ENCODE measurements at places on chromosomes 3 and 15.

DNA sequence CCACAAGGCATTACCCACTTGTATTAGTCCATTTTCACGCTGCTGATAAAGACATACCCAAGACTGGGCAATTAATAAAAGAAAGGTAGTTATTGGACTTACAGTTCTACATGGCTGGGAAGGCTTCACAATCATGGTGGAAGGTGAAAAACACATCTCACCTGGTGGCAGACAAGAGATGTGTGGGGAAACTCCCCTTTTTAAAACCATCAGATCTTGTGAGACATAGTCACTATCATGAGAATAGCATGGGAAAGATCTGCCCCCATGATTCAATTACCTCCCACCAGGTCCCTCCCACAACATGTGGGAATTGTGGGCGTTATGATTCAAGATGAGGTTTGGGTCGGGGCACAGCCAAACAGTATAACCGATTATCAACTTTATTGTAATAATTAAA lies 17.0 kb upstream of the CMC1 start:
- DNase-seq = no peak

- peak; percentile 47 for DNase-seq
Observed at GRCh38 chr15:34241376-34242330, 16.8 kb downstream of the EMC4 start.

DNA sequence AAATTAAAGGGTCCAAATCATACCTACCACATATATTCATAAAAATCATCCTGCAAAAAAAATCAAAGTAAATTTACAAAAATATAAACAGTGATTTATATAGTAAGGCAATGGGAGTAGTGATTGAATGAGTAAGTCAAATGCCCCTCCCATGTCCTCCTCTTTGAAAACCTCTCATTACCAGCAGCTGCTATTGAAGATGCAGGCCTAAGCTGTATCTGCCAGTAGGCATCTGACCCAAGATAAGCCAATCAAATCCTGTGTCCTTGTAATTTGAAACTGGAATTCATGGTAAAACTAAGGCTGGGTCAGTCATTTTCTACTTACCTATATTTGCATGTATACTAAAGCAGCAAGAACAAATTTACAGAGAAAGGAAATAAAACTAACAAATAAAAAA lies 60.4 kb upstream of the POU1F1 start:
- DNase-seq = peak; percentile 59

- DNase-seq = no peak
Observed at GRCh38 chr3:36923523-36923943, 21.3 kb downstream of the TRANK1 start.

- DNase-seq = no peak
Observed at GRCh38 chr15:63605816-63606215, 8.6 kb downstream of the FBXL22 start.

- DNase-seq = no peak
Observed at GRCh38 chr15:64161688-64162477, 939 bp downstream of the PPIB start.

DNA sequence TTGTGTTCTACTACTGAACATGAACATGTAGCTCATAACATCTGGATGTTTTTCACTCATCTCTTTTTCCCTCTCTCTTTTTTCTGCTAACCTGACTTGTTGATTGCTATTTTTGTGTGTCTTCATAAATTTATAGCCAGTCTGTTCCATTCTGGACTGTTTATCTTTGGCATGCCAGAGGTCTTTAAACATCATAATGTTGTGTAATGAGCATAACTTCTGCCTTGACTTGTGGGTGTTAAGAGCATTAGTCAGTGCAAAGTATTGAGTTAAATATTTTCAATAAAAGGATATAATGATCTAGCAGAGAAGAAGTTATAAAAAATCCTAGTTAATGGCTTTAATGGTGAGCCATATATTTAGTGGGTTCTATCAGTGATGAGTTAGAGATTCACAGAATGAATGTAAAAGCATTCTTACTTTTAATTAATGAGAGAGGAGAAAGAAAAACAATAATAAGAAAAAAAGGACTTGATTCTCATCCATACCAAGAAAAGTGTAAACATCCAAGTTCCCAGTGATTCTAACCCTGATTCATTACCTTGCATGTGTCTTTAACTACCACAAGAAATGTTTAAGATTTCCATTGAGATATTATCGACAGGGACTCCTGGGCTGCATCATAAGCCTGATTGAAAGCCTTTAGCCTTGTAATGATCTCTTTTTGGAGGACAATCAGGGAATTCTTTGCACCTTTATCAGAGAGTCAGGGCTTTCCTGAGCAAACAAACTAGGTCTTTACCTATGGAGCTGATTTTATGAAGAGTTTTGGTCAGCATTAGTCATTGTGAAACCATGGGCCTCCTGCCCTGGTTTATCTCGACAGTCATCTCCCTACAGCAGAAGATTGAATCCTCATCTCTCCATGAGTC lies 22.9 kb downstream of the MITF start:
- peak; percentile 79 for DNase-seq

GRCh38 chr3:73609655-73610054 lies 15.1 kb downstream of the PDZRN3 start:
- DNase-seq = no peak

- peak; percentile 28 for DNase-seq
Observed at GRCh38 chr3:120753810-120754209, 11.3 kb downstream of the GTF2E1 start.

GRCh38 chr3:47985381-47985780 lies 30.8 kb downstream of the MAP4 start:
- no peak for DNase-seq

DNA sequence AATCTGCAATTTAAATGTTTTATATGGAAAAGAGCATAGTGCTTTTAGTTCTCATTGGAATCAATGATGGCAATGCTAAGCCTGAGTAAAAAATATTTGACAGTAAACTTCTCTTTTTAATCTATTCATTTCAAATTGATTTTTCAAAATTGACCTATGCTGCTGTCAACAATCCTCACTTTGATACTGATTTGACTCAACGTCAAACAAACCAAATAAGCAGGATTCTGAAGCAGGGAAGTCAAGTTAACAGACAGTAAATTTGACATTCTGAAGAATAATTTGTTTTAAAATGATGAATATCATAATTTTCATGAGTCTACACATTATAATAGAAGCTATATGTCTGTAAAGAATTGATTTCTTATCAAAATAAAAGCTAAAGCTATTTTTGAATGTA lies 1053.1 kb downstream of the DIPK2A start:
- no peak for DNase-seq

DNA sequence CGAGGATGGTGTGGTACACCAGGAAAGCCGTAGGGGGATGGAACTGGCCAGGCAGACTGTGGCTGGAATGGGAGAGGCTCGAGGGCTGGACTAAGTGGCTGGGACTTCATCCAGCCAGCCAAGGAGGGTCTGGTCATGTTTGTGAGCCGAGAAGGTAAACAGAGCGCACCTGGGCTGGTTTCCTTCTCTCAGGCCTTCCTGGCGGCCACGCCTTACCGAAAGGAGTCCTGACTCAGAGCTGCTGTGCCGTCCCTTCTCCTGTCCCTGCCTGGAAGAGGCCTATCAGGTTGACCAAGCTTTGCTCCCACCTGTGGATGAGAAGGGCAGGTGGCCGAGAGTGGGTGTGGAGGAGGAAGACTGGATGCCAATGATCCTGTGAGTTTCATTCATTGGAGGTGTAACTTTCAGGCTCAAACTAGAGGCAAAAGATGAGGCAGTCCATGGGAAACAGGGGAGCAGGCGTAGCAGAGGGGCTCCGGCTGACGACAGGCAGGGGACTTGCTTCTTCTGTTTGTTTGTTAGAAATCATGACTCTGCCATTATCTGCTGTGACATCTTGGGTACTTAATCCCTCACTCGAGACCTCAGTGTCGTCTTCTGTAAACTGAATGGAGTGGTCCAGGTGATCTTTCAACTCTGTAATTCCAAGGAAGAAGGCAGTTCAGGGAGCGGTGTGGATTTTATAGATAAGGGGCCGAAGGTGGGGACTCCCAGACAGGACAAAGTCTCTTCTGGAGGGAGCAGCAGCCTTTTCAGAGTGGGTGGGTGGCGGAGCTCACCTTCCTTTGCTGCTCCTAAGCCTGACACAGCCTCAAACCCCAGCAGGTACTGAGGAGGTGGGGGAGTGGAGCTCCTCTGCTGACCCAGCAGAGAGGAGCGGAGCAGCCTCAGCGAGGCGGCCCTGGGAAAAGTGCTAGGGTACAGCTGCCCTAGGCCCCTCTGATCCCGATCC lies 71.8 kb upstream of the GATM start:
- DNase-seq = no peak

DNA sequence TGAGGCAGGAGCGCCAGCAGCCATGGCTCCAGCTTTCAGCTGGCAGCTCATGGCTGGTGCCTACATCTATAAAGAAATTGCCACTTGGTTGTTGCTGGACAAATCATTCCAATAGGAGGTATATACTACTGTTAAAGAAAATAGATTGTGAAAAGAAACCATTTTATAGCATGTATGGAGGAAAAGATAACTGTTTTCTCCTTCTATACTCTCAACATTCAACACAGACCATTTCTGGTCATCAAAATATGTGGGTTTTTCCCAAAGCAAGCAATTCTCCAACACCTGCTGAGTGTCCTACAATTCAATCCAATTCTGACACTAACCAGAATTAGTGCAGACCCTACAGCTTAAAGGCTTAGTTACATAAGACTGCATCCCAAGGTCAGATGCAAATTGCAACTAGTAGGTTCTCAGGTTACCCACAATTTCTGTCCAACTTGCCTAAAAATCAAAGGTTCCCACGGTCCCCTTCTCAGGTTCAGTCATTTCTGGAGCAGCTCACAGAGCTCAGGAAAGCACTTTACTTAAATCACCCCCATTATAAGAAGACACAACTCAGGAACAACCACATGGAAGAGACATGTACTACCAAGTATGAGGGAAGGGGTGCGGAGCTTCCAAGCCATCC lies 42.4 kb upstream of the STRIT1 start:
- no peak for DNase-seq

DNA sequence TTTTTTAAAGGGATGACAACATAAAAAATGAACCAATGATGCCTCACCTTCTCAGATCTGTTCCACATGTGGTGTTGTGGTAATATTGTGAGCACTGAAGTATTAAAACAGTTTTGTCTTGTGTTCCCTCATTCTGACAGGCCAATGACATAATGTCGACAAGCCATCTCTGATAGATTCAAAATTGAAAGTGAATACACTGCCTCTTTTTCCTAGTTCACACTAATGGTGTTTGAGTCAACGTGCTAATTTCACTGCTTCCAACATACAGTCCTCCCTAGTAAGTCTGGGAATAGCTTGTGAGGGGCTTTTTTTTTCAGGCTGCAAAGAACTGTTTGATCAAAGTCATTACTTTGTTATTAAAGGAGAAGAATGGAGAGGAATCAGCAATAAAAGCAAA lies 82.8 kb downstream of the ROBO2 start:
- no peak for DNase-seq

DNA sequence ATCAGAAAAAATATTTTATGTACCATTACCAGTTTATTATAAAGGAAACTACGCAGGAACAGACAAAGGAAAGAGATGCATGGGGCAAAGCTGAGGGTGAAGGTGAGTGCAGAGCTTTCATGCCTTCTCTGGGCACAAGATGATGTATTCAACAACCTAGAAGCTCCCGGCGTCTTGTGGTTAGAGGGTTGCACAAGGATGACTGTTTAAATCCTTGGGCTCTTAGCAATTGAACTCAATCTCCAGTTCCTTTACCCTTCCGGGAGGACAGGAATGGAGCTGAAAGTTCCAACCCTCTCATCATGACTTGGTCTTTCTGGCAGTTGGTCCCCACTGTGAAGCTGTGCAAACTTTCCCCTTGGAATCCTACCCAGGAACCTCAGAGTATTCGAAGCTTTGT lies 542.0 kb downstream of the EPHA3 start:
- DNase-seq = peak; percentile 6

GRCh38 chr3:125059488-125060245 lies 3.9 kb upstream of the HEG1 start:
- no peak for DNase-seq

DNA sequence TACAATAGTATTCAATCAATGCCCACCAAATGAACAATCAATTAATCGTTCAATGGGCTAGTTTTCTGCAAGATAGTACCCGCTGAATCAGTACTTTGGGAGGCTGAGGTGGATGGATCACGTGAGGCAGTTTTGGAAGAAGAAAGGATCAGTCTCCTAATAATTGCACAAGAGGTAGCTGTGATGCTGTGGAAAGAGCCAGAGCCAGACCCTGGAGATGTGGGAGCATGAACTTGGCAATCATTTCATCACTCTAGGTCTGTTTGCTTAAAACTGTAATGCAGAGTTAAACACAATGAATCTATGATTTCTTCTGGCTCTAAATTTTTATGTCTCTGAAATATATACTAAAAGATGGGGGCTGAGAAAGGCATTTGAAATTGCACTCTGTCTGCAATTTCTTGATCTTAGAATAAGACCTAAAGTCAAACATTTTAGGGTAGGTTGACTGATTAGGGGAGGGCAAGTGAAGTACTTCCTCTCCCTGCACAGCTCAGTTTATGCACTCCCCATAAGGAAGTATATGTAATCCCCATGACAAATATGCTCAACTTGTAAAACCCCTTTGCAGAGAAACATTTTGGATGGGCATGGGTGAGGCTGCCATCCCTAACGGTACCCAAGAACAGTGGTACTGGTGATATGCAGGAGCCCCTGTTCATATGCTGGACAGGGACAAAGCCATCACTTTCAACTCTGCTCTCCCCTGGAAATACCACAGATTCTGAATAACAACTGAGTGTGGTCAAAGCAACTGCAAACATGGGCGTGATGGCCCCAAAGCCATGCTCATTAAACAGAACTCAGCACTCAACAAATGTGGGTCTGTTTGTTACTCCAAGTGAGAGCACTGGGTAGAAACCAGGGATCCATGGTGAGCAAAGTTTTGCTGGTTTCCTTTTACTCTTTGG lies 28.6 kb upstream of the SPATA12 start:
- no peak for DNase-seq

- DNase-seq = no peak
Observed at GRCh38 chr3:191958980-191959671, 498.2 kb downstream of the PYDC2 start.

- no peak for DNase-seq
Observed at GRCh38 chr3:169029674-169030285, 633.7 kb downstream of the MECOM start.

- DNase-seq = peak; percentile 23
Observed at GRCh38 chr3:8575364-8576104, 69.1 kb downstream of the SSUH2 start.

DNA sequence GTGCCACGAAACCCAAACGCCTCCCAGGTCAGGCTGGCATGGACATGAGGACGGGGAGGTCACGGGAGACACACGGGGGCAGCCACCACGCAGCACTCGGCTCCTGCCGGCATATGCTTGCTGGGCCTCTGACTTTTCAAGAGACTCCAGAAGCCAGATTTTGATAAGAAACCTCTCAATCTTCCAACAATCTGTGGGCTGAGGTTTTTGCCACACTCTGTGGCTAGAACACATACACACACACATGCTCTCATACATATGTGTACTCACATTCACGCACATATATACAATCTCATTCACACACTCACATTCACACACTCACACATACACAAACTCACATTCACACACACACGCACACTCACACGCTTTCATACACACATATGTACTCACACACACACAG lies 86.7 kb upstream of the LINGO1 start:
- DNase-seq = no peak
